ENCODE measurements at places on chromosomes 7 and 10.

GRCh38 chr10:13048762-13049161 lies 47.2 kb upstream of the CCDC3 start:
- DNase-seq = no peak

- DNase-seq = no peak
These were observed 855 bp downstream of the YME1L1 start for GRCh38 chr10:27153329-27153728.

DNA sequence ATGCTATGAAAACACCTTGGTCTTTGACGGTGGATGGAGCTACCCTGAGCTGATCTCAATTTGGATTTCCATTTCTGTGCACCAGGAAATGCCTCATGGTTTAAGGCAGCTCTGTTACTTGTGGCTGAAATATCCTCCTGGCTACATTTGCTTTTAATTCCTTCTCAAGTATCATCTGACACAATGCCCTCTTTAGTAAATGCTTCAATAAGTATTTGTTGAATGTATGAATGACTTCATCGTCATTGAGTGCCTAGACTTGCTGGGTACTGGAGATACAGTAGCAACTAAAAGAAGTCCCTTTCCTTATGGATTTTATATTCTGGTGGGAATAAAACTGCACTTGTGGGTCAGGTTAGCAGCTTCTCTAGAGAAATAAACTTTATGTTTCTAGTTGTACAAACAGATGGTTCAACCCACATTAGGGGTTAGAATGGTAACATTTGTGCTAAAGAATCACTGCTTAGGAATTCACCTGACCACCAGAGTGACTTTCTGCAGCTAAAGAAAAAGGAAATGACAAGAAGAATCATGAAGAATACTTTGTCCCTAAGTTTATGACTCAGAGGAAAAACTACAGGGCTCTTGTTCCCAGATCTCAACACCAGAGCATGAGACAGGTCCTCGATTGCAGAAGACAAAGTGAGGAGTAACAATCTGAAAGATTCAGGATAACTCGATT lies 21.8 kb upstream of the SMNDC1 start:
- peak; percentile 37 for DNase-seq

- DNase-seq = no peak
These were observed 92.4 kb downstream of the WNT2 start for GRCh38 chr7:117230276-117231046.

- no peak for DNase-seq
These were observed 94.1 kb downstream of the HBP1 start for GRCh38 chr7:107262857-107263256.

DNA sequence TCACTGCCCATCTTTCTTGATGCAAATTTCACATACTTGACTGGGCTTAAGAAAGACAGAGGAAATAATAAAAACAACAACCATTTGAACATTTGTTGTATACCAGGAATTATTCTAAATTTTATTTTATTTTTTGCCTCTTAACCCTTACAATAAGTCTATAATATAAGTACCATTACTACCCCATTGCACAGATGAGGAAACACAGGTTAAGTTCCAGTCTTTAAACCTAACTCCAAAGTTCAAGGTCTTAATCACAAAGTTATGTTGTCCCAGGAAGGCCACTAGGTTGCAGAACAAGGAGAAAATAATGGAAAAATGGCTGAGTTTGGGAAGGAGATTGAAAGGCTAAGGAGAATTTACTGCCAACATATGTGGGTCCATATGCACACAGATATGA lies 3.5 kb downstream of the FKBP14 start:
- DNase-seq = no peak

DNA sequence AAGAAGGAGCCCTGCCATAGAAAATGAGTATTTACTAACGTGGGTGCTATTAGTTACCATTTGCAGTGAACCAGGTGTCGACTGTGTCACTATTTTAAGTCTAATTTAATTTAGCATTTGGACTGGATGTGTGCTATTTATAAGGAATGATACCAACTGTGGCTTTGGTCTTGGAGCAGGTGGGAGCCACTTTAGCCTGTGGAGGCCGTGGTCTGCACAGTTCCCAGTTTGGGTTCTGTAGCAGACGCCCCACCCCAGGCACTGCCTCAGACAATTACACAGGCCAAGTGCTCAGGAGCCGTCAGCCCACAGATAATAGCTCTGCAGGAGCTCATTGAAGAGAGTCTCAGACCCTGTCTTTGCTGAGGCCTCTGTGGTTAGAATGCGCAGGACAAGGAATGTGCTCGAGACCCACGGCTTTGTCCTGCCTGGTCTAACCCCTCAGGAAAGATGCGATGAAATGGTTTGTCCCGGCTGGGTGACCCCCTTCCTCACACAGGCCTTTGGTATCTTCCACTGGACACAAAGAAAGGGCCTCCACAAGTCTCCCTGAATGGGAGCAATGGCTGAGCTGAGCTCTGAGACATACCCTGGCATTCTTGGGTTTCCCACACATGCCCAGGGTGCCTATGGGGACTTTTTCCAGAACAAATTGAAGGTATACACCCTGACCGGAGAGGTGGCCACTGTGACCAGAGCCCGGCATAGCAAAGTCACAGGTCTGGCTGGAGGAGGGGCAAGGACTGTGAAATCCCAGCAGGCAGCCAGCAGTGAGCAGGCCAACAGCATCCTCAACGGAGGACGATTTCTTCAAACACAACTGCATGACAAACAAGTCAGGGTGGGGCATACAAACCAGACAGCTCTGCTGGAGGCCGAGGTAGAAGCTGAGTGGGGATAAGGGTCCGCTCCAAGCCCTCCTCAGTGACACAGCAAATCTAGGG lies 251.2 kb downstream of the ARHGAP12 start:
- DNase-seq = no peak

DNA sequence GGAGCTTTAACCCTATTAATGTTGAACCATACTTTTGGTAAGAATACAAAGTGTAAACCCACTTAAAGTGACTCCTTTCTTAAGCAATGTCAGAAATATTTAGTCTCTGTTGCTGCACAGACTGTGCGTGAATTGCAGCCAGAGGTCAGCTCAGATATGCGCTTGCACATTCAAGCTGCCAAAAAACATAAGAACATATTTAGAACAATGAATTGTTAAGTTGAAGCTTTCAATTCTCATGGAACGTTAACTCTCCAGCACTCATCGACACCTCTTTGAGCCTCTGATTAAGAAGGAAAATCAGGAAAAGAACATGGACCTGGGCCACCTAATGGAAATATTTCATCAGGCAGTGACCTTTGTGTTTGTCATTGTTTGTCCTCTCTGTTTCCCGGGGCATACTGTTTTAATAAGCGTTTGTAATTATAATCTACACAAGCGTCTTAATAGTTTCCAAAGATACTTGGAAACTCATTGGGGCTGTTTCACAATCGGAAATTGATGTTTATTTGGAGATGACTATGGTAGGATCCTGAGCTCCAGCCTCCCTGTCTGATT lies 193.0 kb upstream of the CELF2 start:
- DNase-seq = no peak

- no peak for DNase-seq
These were observed 116.7 kb downstream of the TCF7L2 start for GRCh38 chr10:113066561-113067312.

- DNase-seq = no peak
These were observed 151.6 kb upstream of the STEAP4 start for GRCh38 chr7:88458279-88458678.

DNA sequence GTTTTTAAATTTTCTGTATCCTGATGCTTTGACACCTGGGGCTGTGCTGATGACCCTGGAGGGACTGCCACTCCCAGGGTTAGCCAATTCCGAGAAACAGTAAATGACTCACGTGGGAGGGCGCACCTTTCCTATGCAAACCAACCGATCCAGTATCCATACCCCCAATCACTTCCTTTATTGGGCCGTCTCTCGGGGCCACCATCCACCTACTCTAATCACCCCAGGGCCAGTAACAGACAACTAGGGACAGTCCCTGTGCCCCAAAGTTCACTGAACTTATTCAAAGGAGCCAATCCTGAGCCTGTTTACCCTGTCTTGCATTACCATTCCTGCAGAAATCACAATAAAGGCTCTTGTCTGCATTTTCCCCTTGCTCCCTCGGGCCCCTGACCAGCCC lies 6.6 kb upstream of the LGI1 start:
- no peak for DNase-seq

DNA sequence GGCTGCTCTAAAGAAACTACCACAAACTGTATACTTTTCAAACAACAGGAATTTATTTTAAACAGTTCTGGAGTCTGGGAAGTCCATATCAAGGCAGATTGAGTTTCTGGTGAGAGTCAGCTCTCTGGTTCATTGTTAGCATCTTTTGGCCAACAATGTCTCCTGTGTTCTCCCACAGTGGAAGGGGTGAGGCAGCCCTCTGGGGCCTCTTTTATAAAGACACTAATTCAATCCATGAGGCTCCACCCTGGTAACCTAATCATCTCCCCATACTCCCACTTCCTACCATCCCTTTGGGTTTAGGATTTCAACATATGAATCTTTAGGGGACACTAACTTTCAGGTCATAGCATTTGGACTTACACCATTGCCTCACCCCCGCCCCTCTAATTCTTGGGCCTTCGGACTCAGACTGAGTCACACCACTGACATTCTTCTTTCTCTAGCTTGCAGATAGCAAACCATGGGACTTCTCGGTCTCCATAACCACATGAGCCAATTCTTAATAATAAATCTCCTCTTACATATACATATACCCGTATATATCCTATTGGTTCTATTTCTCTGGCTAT lies 64.3 kb upstream of the ANTXRL start:
- no peak for DNase-seq

DNA sequence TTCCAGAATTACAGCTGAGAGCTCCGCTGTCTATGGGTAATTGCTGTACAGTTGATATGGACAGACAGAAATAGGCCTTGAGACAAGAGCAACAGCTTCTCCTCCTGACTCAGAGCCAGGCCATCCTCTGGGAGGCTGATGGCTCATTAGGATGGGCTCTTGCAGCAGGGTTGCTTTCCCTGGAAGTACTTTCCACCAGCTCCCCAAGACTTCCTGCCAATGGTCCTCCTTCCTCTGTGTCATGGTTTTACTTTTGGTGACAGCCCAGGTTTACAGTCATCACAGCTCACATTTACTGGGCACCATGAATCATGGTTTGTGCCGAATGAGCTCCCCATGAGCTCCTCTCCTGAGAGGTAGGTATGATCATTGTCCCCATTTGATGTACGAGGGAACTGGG lies 131.8 kb downstream of the HECW1 start:
- DNase-seq = no peak

DNA sequence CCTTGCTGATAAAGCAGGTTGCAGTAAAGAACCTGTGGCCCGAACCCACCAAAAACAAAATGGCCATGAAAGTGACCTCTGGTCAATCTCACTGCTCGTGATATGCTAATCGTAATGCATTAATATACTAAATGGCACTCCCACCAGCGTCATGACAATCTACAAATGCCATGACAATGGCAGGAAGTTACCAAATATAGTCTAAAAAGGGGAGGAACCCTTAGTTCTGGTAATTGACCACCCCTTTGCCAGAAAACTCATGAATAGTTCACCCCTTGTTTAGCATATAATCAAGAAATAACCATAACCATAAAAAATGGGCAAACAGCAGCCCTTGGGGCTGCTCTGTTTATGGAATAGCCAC lies 1139.4 kb upstream of the LRRN3 start:
- DNase-seq = no peak

DNA sequence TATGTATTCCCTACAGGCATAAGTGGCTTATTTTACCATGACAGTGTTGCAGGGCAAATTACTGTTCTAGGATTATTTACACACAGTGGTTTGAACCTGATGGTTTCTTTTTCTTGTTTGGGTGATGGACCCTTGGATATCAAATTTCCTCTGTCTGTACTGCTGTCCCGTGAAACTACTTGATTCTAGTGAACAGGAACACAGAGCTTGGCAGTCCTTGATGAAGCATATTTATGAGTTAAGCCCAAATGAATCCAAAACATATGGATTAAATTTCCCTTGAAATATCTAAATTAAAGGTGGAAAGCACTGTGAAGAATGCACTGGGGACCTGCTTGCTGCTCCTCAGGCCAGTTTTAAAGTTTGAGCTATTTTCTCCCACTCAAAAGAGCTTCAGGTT lies 635.3 kb downstream of the INHBA start:
- no peak for DNase-seq

DNA sequence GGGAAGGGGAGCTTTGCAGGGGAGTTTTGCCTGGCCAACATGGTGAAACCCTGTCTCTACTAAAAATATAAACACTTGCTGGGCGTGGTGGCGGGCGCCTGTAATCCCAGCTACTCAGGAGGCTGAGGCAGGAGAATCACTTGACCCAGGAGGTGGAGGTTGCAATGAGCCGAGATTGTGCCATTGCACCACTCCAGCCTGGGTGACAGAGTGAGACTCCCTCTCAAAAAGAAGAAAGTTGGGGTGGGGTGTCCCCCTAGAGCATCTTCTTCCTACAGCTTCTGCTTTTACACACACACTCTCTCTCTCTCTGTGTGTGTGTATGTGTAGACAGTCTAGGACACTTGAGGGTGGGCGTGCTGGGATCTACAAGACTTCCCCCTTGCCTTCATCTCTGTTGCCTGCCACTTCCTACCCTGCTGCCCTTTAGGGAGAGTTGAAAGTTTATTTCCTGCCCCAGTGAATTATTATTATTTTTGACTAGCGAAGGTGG lies 21.7 kb downstream of the PLAU start:
- no peak for DNase-seq

DNA sequence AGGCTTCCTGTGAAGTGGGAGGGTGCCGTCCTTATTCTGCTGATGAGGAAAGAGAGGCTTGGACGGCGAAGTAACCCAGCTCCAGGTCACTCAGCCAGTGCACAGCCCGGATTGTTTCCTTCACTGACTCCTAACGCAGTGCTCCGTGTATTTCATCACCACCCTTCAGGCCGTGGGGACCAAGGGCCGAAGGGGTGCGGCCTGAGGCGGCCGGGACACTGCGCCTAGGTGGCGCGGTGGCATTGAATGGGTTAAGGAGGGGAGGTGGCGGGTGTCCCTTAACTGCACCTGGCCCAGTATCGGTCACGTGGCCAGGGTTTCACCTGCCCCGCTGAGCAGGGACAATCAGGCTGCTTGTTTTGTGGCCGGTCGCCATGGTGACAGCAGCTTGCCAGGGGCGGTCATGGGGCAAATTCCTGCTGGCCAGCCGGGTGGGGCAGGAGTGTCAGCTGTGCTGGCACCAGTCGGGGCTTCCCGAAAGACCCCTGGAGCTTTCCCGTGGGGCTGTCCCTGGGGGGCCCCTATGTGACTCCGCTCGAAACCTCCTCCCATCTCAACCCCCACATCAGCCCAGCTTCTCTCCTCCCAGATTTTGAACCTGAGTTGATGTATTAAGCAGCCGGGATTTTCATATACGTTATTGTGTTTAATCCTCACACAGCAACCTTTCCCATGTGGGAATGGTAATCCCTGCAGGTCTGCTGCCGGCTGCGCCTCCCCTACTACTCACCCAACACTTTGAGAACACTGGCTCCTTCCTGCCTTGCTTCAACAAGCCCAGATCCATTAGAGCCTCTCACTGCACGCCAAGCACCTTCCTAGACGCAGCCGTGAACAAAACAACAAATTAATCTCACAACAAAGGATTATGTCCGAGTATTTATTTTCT lies 4.4 kb upstream of the ABHD11 start:
- peak; percentile 78 for DNase-seq

DNA sequence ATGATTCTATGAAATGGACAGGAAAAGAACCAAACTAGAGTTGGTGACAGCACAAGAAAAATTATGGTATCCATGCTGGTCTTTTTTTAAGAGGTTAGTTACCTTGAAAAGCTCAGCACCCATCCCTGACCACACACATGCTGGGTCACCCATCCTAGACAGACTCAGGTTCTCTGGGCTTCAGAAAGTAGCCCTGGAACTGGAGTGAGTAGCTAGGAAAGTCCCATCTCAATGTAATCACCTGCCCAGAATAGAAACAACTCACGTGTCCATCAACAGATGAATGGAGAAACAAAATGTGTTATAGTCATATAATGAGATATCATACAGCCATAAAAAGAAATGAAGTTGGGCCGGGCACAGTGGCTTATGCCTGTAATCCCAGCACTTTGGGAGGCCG lies 37.0 kb downstream of the GSDME start:
- no peak for DNase-seq
